ENCODE measurements at places on chromosomes 6 and 20.

DNA sequence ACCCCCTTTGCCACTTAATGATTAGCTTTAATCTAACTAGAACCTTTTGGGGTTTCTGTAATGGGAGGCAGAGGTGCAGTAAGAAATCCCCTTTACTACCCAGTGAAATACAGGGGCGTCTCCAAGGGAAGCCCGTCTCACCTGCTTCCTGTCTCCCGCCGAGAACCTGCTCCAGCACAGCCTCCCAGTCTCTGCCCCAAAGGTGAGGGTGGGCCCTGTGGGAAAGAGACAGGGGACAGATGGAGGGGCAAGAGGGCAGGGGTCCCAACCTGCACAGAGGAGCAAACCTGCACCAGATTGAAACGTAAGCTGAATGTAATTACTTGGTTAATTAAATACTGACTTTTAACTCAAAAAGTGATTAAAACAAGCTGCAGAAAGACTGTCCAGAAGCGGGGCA lies 474.2 kb upstream of the SULF2 start:
- no peak overlapping the region for H3K27ac ChIP-seq
- no peaks in the 10 kb centered on the region for H3K4me1 ChIP-seq
- H3K4me3 ChIP-seq: no peak overlapping the region

GRCh38 chr20:60812561-60812960 lies 439.5 kb upstream of the CDH4 start:
- H3K36me3 ChIP-seq: no peaks in the 10 kb centered on the region
- no peaks in the 10 kb centered on the region for H3K4me1 ChIP-seq
- H3K27ac ChIP-seq: no peak overlapping the region
- no peaks in the 10 kb centered on the region for H3K27me3 ChIP-seq

DNA sequence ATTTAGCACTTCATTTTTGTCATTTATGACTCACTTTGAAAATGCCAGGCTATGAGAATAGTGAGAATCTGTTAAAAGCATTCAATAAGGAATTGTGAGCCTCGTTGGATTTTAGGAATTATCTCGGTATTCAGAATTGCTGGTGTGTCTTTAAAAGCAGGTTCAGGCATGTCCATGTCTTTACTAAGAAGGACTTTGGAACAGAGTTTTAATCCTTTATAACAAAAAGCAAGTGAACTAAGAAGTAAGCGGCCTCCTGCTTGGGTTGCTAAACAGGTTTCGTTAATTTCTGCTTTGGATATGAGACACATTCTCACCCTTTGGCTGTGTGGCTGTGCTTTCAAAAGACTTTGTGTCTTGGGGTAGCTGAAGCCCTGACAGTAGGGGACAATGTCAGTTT lies 74.9 kb downstream of the IGF2R start:
- H3K4me1 ChIP-seq: peaks cover 36% of the 10 kb centered on the region
- H3K27ac ChIP-seq: peak overlapping the region; percentile 8

DNA sequence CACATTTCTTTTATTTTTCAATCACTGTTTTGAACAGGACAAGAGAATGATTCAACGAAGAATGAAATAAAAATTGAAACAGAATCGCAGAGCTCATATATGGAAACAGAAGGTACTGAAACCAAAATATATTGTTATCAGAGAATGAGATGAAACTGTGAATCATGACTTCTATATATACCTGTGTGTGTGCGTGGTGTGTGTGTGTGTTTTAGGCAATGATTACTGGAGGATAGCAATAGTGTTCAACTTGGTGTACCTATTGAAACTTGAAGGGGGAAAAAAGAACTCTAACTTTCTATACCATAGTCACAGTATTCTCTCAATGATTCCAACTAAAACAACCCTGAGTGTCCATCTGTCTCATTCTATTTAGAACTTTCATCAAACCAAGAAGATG lies 586.6 kb downstream of the KIF16B start:
- H3K27ac ChIP-seq: no peak overlapping the region
- no peaks in the 10 kb centered on the region for H3K36me3 ChIP-seq
- no peak for DNase-seq
- H3K27me3 ChIP-seq: no peaks in the 10 kb centered on the region
- H3K4me1 ChIP-seq: no peaks in the 10 kb centered on the region

- H3K27ac ChIP-seq: no peak overlapping the region
- no peaks in the 10 kb centered on the region for H3K27me3 ChIP-seq
- no peak overlapping the region for H3K4me3 ChIP-seq
- no peaks in the 10 kb centered on the region for H3K4me1 ChIP-seq
- H3K36me3 ChIP-seq: no peaks in the 10 kb centered on the region
Measured at GRCh38 chr6:151428093-151428735, 23.7 kb downstream of the RMND1 start.

DNA sequence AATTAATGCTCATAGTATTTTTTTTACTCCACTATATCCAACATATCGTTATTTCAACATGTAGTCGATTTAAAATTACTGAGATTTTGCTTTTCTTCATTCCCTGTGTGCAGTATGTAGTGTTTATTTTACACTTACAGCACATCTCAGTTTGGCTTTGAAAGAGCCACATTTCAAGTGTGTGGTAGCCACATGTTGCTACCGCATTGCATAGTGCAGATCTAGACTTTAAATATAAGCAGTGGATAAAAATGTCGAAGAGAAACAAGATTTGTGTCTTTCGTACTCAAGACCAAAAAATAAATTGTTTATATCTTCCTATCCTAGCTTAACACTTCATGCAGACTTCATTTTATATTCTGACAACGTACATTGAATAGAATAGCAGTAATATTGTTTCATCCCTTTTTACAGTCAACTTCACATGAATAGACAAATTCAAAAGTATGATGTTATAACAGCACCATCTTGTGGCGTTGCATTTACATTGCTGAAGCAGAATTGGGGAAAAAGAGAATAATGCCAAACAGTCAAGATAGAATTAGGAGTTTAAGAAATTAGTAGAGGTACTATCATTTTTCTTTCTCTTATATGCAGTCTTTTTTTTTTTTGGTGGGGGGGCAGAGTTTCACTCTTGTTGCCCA lies 29.9 kb downstream of the FBXO5 start:
- no peak overlapping the region for H3K4me3 ChIP-seq
- H3K4me1 ChIP-seq: peaks cover 6% of the 10 kb centered on the region
- no peaks in the 10 kb centered on the region for H3K27me3 ChIP-seq
- H3K27ac ChIP-seq: no peak overlapping the region
- no peaks in the 10 kb centered on the region for H3K36me3 ChIP-seq
- DNase-seq: no peak

DNA sequence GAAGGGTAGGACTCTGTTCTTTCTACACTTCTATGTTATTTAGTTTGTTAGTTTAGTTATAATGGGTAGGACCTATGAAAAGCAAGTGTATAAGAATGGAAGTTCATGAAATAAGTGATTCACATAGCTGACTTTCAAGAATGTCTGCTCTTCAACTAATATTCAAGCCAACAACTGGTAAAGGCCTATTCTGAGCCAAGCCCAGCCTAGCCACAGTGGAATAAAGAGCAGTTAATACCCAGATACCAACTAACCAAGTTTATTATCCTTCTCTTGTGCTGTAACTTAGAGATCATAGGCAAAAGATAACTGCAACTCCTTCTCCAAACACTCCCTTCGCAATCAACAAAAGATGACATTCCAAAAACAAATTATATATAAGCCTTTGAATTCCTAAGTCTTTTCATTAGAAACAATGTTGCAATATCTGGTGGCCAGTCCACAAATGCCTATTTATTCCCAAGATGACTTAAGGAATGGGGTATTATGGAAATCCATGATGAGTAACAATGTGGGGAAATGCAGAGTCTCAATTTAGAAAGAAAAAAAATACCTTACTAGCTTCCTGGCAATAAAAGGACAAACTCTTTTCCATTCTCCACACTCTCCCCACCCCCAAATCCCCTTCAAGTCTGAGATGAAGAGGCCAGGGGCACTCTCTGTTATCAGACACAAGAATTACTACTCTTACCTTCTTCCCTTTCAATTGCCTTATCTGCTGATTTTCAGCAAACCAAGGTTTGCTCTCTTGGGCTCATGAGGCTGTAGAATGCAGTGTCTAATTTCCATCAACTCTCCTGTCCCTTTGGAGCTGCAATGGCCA lies 27.4 kb downstream of the BTBD9 start:
- no peak overlapping the region for H3K4me3 ChIP-seq
- H3K4me1 ChIP-seq: peaks cover 4% of the 10 kb centered on the region
- no peak overlapping the region for H3K27ac ChIP-seq
- H3K27me3 ChIP-seq: no peaks in the 10 kb centered on the region

GRCh38 chr20:58713801-58714339 lies 21.3 kb downstream of the NPEPL1 start:
- no peaks in the 10 kb centered on the region for H3K27me3 ChIP-seq
- no peaks in the 10 kb centered on the region for H3K4me1 ChIP-seq
- no peak for DNase-seq
- H3K27ac ChIP-seq: no peak overlapping the region
- no peak overlapping the region for H3K4me3 ChIP-seq

GRCh38 chr6:97189767-97190166 lies 93.2 kb downstream of the MMS22L start:
- no peaks in the 10 kb centered on the region for H3K4me1 ChIP-seq
- no peak overlapping the region for H3K4me3 ChIP-seq
- H3K27ac ChIP-seq: no peak overlapping the region
- no peak for DNase-seq

GRCh38 chr6:143264986-143265764 lies 185.3 kb downstream of the ADAT2 start:
- no peak for DNase-seq
- no peaks in the 10 kb centered on the region for H3K36me3 ChIP-seq
- no peak overlapping the region for H3K27ac ChIP-seq
- H3K27me3 ChIP-seq: no peaks in the 10 kb centered on the region
- no peaks in the 10 kb centered on the region for H3K4me1 ChIP-seq
- H3K4me3 ChIP-seq: no peak overlapping the region

- no peaks in the 10 kb centered on the region for H3K36me3 ChIP-seq
- H3K27me3 ChIP-seq: no peaks in the 10 kb centered on the region
- no peaks in the 10 kb centered on the region for H3K4me1 ChIP-seq
- H3K4me3 ChIP-seq: no peak overlapping the region
Measured at GRCh38 chr6:105849746-105850145, 236.4 kb upstream of the PRDM1 start.

- H3K4me3 ChIP-seq: no peak overlapping the region
- peaks cover 22% of the 10 kb centered on the region for H3K36me3 ChIP-seq
- H3K4me1 ChIP-seq: peaks cover 34% of the 10 kb centered on the region
- no peaks in the 10 kb centered on the region for H3K27me3 ChIP-seq
- peak; percentile 10 for DNase-seq
Measured at GRCh38 chr20:59018817-59019216, 412 bp upstream of the TUBB1 start.

- DNase-seq: no peak
- no peaks in the 10 kb centered on the region for H3K27me3 ChIP-seq
- no peak overlapping the region for H3K27ac ChIP-seq
- H3K4me1 ChIP-seq: no peaks in the 10 kb centered on the region
Measured at GRCh38 chr6:132712366-132712765, 1.5 kb downstream of the VNN1 start.

GRCh38 chr6:148831531-148831930 lies 84.7 kb downstream of the UST start:
- H3K27ac ChIP-seq: no peak overlapping the region
- H3K4me3 ChIP-seq: no peak overlapping the region
- no peaks in the 10 kb centered on the region for H3K4me1 ChIP-seq
- no peaks in the 10 kb centered on the region for H3K36me3 ChIP-seq

DNA sequence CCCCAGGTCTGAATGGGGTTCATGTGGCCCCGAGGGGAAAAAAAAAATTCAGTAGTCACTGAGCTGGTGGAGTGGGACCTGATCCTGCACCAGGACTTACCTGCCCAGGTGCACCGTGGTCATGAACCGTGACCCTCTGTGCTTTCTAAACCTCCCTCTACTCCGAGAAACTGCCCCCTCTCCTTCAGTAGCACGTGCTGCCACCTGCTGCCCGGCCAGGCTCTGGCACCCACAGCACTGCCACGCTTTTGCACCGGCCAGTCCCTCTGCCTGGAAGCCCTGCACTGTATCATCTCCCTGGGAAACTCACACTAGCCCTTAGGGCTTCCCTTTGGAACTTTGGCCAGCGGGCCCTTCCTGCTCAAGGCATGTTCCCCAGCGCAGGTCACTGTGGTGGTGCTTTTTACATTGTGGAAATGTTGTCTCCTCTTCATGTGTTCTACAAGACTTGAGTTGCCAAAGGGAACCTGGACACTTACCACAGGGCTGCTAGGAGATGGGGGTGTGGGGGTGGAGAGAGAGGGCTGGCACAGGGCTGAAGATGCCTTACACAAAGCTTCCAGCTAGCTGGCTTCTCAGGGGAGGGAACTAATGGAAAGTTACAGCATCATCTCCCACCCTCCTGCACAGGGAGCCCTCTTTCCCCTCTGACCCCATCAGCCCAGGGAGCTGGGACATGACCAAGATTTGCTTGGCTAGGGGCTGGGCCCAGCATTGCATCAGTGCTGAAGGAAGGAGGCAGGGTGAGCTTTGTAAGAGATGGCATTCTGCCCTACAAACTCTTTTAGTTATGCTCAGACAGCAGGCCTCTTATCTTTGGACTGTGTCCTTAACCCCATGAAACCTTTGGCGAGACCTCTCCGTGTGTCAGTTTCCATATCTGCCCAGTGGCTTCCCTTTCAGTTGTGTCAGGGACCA lies 2.5 kb upstream of the PTPRT start:
- H3K27me3 ChIP-seq: peaks cover 61% of the 10 kb centered on the region
- H3K4me1 ChIP-seq: peaks cover 7% of the 10 kb centered on the region
- H3K27ac ChIP-seq: no peak overlapping the region

GRCh38 chr20:18790787-18791186 lies 22.8 kb upstream of the SCP2D1 start:
- H3K4me3 ChIP-seq: no peak overlapping the region
- DNase-seq: no peak
- H3K27ac ChIP-seq: no peak overlapping the region

- H3K4me1 ChIP-seq: no peaks in the 10 kb centered on the region
- H3K36me3 ChIP-seq: no peaks in the 10 kb centered on the region
Measured at GRCh38 chr6:146135167-146135566, 106.3 kb downstream of the GRM1 start.

DNA sequence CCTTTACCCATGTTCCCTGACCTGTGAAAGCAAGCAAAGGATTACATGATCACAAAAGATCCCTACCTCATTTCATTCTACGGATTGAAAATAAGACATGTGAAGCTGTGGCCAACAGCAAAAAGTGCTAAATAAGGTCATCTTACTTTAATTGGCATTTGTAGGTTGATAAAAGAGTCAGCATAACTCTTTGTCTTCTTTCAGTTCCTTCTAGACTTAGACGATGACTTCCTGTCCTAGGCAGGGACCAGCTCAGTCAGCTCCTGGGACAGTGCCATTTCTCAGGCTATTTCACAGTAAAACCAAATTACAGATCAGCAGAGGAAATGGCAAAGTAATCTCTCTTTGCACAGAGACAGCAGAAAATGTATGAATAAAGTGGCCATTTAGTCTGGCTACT lies 480.7 kb downstream of the RFPL4B start:
- no peak overlapping the region for H3K27ac ChIP-seq
- no peaks in the 10 kb centered on the region for H3K36me3 ChIP-seq
- no peak overlapping the region for H3K4me3 ChIP-seq
- no peaks in the 10 kb centered on the region for H3K27me3 ChIP-seq
- no peaks in the 10 kb centered on the region for H3K4me1 ChIP-seq

- no peak overlapping the region for H3K27ac ChIP-seq
- H3K4me1 ChIP-seq: no peaks in the 10 kb centered on the region
- no peaks in the 10 kb centered on the region for H3K36me3 ChIP-seq
- no peak for DNase-seq
- H3K27me3 ChIP-seq: peaks cover 51% of the 10 kb centered on the region
- H3K4me3 ChIP-seq: no peak overlapping the region
Measured at GRCh38 chr6:33874136-33874760, 70.4 kb upstream of the MLN start.

- H3K4me1 ChIP-seq: peaks cover 31% of the 10 kb centered on the region
- no peak for DNase-seq
Measured at GRCh38 chr6:75430631-75431325, 62.8 kb downstream of the FILIP1 start.
